ENCODE measurements at places on chromosomes 5 and 9.

DNA sequence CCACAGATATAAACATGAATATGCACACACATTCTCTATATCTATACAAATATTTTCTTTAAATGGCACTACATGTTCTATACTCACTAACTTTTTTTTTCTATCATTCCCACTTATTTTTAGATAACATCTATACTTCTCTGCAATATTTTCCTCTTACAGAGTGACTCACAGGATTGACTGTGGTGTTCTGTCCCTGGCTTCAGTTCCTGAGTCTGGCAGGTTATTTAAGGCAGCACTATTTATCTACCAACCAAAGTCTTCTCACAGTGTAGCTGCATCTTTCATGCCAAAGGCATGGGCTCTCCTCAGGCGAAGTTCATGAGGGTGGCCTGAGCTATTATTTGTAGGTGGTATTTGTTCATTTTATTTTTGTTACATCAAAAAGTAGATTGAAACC, 409.0 kb downstream of the PRR16 start:
- no peak for DNase-seq

- DNase-seq: no peak
Observed at GRCh38 chr5:111962906-111963305, 205.9 kb upstream of the NREP start.

DNA sequence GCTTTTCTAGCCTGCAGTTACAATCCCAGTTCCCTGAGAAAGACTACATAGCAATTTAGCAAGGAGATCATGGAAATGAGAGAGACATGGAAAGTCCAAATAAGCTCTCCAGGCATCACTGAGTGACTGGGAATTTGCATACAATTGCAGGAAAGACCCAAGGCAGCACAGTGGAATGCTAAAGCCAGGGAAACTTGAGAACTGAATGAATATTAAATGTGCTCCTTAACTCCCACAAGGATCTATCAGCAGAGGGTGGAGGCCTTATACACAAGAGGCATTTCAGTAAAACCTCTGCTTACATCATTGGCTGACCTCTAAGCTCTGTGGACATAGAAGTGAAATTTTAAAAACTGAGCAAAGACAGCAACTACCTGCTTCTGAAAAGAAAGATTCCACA, 355.6 kb upstream of the DAB2 start:
- no peak for DNase-seq

- no peak for DNase-seq
Observed at GRCh38 chr5:113771483-113771882, 258.0 kb downstream of the YTHDC2 start.

GRCh38 chr5:43420241-43420640, 8.1 kb upstream of the CCL28 start:
- DNase-seq: no peak

- peak; percentile 66 for DNase-seq
Observed at GRCh38 chr5:54927097-54927746, 58.2 kb downstream of the ESM1 start.

DNA sequence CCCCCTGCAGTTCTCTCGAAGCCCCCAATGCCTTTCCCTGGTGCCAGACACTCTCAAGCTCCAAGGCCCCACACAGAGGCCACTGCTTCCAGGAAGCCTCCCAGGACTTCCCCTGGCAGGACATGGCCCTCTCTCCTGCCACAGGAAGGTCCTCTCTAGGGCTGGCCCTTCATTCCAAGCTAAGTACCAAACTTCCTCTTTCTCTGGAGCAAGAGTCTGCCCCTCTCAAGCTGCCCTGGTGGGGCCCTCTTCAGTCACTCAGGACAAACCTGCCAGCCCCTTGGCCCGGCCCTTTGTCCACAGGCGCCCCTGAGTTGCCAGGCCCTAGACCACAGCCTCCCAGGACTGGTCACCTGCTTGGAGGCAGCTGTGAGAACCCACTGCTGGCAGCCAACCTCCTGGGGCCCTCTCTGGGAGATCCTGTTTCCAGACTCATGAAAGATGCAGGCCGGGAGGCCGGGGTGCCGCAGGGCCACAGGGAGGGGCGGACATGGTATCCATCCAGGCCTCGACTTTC, 6.6 kb downstream of the NINJ1 start:
- no peak for DNase-seq

DNA sequence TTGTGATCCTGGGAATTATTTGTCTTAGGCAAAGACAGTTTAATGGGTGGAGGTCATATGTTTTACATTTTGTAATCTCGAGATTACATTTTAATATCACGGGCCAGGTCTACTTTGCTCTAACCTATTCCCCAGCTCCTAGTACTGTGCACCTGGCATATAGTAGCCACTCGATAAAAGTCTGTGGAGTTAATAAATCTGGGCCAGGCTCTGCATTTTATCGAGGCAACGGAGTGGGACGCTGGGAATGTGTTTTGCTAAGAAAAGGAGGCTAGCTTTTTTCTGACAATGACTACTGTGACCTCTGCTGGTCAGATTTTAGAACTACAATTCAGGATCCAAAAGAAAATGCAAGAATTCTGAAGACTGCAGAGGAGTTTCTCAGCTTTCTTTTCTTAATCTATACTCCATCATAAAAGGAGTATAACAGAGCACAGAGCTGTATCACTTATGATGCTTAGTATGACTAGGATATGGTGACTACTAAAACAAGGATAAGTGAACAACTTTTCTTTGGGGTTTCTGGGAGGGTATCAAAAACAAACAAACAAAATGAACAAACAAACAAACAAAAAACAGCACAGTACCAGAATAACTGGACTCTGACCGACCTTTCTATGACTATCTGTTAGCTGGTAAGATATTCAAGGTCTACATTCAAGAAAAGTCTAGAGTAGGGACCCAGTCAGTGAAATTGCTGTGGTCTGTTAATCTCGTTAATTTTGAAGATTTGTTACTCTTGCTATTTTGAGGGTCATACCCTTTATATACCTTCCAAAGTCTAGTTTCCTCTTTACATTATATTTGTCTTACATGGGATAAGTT, 46.1 kb upstream of the CER1 start:
- peak; percentile 41 for DNase-seq

GRCh38 chr5:109476292-109476691, 66.5 kb upstream of the PJA2 start:
- no peak for DNase-seq
